ENCODE measurements at places on chromosomes 7 and 10. TPM values are rescaled to one million over a fixed set of nuclear protein-coding genes. Genes with fewer than 3 reads are reported as not detected.
A peak's percentile ranks its signal among the peaks of the same experiment; 100 is the strongest.

CYP3A7 gene
- not detected for total RNA-seq

- DNase-seq = peak; percentile 31
Observed at GRCh38 chr10:23918839-23919238, 290.1 kb upstream of the KIAA1217 start.

GRCh38 chr10:90227786-90228185 lies 526.4 kb downstream of the KIF20B start:
- no peak for DNase-seq

DNA sequence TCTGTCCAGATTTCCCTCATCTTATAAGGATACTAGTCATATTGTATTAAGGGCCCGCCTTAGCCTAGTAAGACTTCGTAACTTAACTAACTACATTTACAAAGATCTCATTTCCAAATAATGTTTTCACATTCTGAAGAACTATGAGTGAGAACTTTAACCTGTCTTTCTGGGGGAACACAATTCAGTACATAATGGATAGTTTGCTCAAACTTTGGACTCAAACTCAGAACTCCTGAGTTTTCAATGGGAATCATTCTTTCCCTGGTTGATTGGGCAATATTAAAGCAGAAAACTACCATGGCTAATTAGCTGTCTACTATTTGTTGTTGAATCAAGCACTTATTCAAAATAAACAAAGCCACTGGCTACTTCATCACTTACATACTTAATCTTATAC lies 522.9 kb downstream of the REEP3 start:
- DNase-seq = no peak

DNA sequence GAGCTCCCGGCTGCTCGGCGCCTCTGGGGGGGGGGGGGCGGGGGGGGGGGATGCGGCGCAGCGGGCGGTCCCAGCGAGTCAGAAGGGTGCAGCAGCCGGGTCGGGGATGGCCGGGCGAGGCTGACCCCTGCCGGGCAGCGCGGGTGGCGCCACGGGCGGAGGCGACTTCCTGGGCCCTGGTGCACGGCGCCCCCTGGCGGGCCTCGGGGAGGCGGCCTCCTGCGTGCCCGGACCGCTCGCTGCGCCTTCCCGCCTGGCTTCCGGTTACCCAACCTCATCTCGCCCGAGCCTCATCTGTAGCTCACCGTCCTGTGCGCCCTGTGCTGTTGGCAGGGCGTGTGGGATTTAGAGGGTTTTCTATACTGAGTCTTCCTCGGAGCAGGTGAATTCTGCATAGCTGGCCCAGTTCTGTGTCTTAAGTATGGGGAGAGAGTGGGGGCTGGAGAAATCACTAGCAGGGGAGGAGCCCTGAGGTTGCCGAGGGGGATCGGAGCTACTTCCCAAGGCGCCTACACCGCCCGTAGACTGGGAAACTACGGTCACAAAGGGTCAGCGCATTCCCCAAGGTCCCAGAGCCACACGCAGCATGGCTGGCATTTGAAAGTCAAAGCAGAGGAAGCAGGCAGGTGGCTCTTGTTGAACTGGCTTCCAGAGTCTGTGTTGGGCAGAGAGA lies 28.3 kb upstream of the WDFY4 start:
- DNase-seq = peak; percentile 89

DNA sequence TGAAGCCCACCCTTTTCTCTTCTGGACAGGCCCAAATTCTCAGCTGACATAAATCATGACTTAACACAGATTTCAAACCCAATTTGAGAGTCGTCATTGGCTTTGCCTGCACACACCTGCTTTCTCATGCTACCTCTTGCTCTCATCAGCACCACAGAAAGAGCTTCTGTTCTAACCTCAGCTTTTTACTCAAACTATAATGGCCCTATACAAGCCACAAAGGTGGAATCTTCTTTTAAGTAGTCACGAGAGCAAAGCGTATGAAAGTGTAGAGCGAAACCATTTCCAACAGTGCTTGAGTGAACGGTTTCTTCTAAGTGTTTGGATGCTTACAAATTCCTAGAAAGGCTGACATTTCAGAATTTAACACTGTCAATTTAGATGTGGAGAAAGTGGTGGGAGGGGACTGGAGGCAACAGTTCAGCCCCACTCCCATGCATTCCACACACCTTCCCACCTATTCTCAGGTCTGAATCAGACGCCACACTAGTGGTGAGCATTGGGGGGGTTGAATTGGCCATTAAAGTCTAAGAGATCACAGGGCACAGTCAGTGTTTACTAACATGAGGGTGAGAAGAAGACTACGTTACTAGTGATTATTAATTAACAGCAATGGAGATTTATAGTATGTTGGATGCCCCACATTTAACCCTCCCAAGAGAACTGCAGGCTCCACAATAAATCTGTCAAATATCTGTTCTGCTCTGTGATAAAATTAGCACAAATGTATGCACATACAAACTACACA lies 114.0 kb downstream of the PRKCQ start:
- no peak for DNase-seq

DNA sequence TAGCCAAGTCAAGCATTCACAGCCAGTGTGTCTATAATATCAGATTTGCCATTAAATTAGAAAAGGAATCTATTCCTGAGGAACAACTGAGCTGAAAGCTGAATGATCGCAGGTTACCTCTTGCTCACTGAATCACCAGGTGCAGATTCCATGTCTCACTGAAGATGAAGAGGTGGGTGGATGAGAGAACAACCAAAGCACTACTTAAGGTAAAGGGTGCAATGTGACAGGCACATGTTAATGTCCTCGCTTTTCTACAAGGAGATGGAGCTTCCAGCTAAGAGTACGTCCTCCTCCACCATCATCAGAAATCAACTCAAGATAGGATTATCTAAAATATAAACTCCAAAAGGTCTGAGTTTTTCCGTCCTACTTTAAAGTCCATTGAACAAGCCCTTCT lies 4.6 kb downstream of the SORCS1 start:
- no peak for DNase-seq

RPA3 gene
- total RNA-seq = 108 TPM

GRCh38 chr7:2120251-2120660 lies 112.5 kb downstream of the MAD1L1 start:
- no peak for DNase-seq

GRCh38 chr10:120768227-120768626 lies 82.9 kb upstream of the WDR11 start:
- DNase-seq = no peak

TMEM225B gene
- not detected for total RNA-seq

GRCh38 chr7:128259131-128260061 lies 18.3 kb downstream of the LEP start:
- DNase-seq = no peak
